ENCODE measurements at places on chromosomes 7 and 10.

- no peak for DNase-seq
Measured at GRCh38 chr10:93718937-93719725, 16.7 kb upstream of the FRA10AC1 start.

GRCh38 chr7:151853896-151854719 lies 22.8 kb downstream of the PRKAG2 start:
- DNase-seq = no peak

GRCh38 chr7:99579281-99579955 lies 18.6 kb upstream of the TMEM225B start:
- DNase-seq = no peak

DNA sequence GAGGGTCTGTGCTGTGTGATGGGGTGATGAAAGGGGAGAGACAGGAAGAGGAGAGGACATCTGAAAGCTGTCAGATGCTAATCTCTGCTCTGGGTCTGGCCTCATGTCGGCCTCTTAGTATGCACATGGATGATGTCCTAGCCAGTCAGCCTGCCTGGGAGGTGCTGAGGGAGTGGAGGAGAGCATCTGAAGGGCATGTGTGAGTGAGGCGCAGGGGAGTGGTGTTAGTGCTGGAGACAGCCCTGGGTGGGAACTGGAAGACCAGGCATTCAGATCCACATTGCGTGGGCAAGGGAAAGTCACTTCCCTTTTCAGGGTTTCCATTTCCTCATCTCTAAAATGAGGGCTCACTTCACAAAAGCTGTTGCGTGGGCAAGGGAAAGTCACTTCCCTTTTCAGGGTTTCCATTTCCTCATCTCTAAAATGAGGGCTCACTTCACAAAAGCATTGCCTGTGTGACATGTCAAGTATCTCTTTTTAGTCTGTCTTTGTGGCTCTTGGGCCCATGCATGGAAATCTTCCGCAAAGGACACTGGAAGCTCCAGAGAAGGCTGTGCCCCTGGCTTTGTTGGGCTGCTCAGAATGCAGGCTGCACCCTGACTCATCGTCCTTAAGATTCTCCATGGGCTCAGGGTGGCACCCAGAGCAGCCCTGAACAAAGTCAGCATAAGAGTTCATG lies 10.0 kb downstream of the SFTPD start:
- DNase-seq = no peak
